Activated CD8-positive, alpha-beta T cell treated with anti-CD3 and anti-CD28 coated beads, Interleukin-2, amount 10 ng/mL, durations not matched to agents 7 days and 5 days (primary cell): ENCODE measurements at places on chromosomes 11 and 22. TPM values are rescaled to one million over a fixed set of nuclear protein-coding genes. Genes with fewer than 3 reads are reported as not detected.

- no peak for DNase-seq
- peaks cover 14% of the 10 kb centered on the region for H3K27me3 ChIP-seq
- H3K36me3 ChIP-seq = no peaks in the 10 kb centered on the region
- H3K27ac ChIP-seq = no peak overlapping the region
These were observed 9.8 kb downstream of the SPON1 start for GRCh38 chr11:13972043-13972910.

The TEX54 gene
- not detected for total RNA-seq

- H3K27ac ChIP-seq = no peak overlapping the region
- DNase-seq = no peak
- no peaks in the 10 kb centered on the region for H3K4me1 ChIP-seq
- H3K36me3 ChIP-seq = no peaks in the 10 kb centered on the region
These were observed 35.1 kb upstream of the SMTN start for GRCh38 chr22:31045900-31046538.

The MUC5AC gene
- not detected for total RNA-seq

- no peak for DNase-seq
- no peaks in the 10 kb centered on the region for H3K27me3 ChIP-seq
- no peaks in the 10 kb centered on the region for H3K4me1 ChIP-seq
- no peaks in the 10 kb centered on the region for H3K36me3 ChIP-seq
- no peak overlapping the region for H3K27ac ChIP-seq
These were observed 162.5 kb upstream of the NTM start for GRCh38 chr11:131207901-131208300.
